ENCODE measurements at places on chromosomes 2 and 18. TPM values are rescaled to one million over a fixed set of nuclear protein-coding genes. Genes with fewer than 3 reads are reported as not detected.

The EFEMP1 gene
- 54.6 TPM for total RNA-seq

The DSG2 gene
- total RNA-seq = 98.1 TPM

The UNC80 gene
- total RNA-seq = 0.03 TPM

The RIOK3 gene
- total RNA-seq = 70.7 TPM

The CPS1 gene
- 587 TPM for total RNA-seq

The RAMP1 gene
- 134 TPM for total RNA-seq

The HOXD12 gene
- total RNA-seq = 17.9 TPM

The ZNF521 gene
- total RNA-seq = 13.3 TPM

The SERPINB3 gene
- total RNA-seq = 0.17 TPM

The CCBE1 gene
- 3.1 TPM for total RNA-seq

The ITGB6 gene
- 41.1 TPM for total RNA-seq

The GPD2 gene
- total RNA-seq = 63.7 TPM

The DNAJC5G gene
- total RNA-seq = not detected

The LYG2 gene
- not detected for total RNA-seq

The SH3YL1 gene
- 99.8 TPM for total RNA-seq

The LYPD1 gene
- total RNA-seq = 23.1 TPM

The COA5 gene
- 50.7 TPM for total RNA-seq

The IL1R2 gene
- total RNA-seq = 1.3 TPM

The PLEK gene
- total RNA-seq = 0.93 TPM

The CNGA3 gene
- total RNA-seq = 0.13 TPM

The KCNF1 gene
- total RNA-seq = 0.67 TPM

The FBXO41 gene
- 2.1 TPM for total RNA-seq

The DNPEP gene
- total RNA-seq = 72.0 TPM

The POTEE gene
- 9.6 TPM for total RNA-seq

The PLCL1 gene
- 2.2 TPM for total RNA-seq

The CXCR4 gene
- 6.4 TPM for total RNA-seq

The VWC2L gene
- 0.40 TPM for total RNA-seq

The EVA1A gene
- 30.8 TPM for total RNA-seq

The IL1F10 gene
- total RNA-seq = not detected

The CNDP1 gene
- not detected for total RNA-seq

The EML4 gene
- total RNA-seq = 86.8 TPM

The SETBP1 gene
- 21.1 TPM for total RNA-seq

The ASAP2 gene
- total RNA-seq = 17.1 TPM

The TEX44 gene
- total RNA-seq = not detected

The GMPPA gene
- 76.5 TPM for total RNA-seq

The CROCC2 gene
- 0.10 TPM for total RNA-seq

The HOXD4 gene
- 0.70 TPM for total RNA-seq

The SP9 gene
- total RNA-seq = not detected

Data from hepatocyte (in vitro differentiated cells).